NCI-H748 treated with DMSO at 0.1 percent for 48 hours (cell line): ENCODE measurements at places on chromosomes 2 and 18.

GRCh38 chr2:77418537-77418936 lies 103.6 kb downstream of the LRRTM4 start:
- DNase-seq: no peak

DNA sequence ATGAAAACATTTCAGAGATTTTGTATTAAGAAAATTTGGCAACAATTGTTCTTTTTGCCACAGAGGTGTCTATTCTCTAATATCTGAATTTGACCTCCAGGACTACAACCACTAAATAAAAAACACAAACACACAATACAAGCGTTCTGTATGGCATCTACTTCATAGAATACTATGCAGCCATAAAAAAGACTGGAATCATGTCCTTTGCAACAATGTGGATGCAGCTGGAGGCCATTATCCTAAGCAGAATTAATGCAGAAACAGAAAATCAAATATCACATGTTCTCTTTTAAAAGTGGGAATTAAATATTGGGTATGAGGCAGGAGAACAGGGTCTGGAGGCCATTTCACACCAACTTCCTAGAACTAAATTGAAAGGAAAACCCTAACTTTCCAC lies 19.5 kb downstream of the SLC25A12 start:
- DNase-seq: no peak

DNA sequence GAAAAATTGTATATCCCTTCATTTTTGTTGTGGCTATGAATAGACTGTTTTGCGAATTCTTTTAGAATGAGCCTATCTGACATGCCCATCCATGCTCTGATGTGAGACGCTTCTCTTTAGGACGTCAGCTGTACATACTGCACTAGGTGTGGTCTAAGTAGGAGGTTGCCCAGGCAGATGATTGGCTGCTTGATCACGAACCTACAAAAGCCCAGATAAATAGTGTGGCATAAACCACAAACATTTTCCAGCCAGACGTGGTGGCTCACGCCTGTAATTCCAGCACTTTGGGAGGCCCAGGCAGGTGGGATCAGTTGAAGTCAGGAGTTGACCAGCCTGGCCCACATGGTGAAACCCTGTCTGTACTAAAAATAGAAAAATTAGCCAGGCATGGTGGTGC lies 251.8 kb downstream of the AGAP1 start:
- no peak for DNase-seq

DNA sequence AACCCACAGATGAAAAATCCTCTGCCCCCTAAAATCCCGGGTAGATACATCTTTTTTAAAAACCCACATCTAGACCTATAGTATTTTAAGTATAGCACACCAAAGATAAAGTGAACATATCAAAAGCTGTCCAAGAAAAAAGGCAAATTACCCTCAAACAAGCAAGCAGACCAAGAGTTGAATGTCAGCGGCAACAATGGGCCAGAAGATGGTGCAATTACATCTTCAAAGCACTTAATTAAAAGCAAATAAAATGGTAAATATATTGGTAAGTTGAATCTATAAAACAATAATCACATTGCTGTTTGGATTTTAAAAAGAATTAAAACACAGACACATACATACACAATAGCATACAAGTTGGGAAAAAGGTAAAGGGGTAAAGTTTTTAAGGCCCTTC lies 98.5 kb downstream of the MYOM1 start:
- no peak for DNase-seq

GRCh38 chr2:34178482-34178881 lies 579.4 kb upstream of the FAM98A start:
- DNase-seq: no peak

DNA sequence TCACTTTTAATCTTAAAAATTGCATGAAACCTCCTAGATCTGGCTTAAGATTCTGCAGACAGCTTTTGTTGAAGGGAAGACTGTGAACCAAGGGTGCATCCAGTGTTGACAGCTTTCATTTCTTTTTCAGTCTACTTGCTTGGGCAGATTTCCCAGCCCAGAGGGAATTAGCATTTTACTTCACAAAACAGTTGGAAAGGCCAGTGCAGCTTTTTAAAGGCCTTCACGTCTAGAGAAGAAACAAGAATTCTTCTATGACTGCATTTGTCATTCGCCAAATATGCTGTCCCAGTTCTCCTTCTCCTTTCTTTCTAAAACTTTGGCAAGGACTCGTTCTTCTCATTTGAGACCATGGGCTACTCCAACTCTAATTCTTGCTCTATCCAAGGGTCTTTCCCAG lies 17.4 kb downstream of the NTSR2 start:
- no peak for DNase-seq

DNA sequence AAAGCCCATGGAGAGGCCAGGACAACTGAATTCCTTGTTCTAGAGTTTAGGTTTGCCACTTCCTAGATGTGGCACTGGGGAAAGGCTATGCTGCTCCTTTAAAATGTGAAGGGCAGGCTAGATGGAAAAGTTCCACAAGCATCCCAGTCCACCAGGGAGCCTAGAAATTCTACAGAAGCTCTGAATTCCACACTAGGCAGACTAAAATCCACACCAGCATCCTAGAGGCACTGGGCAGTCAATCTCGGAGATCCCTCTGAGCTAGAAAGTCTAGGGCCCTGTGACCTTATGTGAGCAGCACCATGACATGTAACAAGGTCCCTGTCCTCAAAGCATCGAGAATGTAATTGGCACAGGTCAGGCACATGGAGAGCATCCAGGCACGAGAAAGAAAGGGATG lies 71.5 kb downstream of the LYPD1 start:
- no peak for DNase-seq

GRCh38 chr2:177314194-177314593 lies 49.7 kb upstream of the NFE2L2 start:
- DNase-seq: no peak
